ENCODE measurements at places on chromosomes 6 and 20.

GRCh38 chr20:38168791-38169589, 3.9 kb upstream of the TGM2 start:
- DNase-seq = peak; percentile 48

DNA sequence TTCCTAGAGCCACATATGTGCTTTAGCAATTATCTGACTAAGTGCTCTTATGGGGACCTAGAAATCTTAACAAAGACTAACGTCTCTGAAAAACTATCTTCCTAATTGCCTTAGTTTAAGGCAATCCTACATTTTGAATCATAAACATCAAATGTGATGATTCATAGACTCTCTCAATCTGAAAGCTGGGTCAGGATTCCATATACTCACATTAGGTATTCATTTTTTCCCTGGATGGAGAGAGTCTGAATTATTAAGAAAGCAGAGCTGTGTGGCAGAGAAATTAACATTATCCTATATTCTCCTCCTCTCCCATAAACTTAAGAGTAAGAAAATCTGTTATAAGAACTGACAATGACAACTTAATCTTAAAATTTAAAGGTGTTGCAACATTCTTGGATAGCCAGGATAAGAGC, 1.6 kb upstream of the PRL start:
- no peak for DNase-seq

DNA sequence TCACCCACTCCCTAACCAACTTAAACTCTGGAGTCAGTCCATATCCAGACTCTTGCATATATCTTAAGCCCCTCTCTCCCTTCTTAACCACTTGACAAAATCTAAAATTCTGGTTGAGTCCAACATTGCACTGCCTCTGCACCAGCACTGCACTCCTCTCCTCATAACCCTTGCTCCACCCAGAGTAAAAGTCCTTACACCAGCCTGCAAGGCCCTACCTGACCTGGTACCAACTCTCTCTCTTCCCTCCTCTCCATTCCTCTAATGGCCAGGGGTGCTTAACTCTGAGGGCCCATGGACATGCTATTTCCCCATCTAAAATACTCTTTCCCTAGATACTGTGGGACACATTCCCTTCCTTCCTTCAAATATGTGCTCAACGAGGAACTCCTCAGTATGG, 21.0 kb downstream of the STX7 start:
- no peak for DNase-seq

DNA sequence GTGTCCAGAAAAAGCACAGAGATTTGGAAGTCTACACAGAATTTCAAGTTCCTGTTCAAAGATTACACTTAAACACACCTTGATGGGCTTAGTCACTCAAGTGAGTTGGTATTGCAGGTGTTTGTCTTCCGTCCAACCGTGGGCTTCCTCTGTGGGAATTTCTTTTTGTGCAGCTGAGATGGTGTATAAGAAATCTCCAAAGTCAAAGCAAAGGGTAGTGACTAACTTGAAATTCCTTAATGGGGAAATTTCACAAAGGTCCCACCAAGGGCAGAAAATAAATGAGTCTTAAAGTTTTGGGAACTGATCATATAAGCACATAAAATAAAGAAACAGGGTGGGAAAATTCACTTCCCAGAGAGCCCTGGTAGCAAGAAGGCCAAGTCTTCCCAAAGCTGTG, 102.0 kb upstream of the TNFAIP3 start:
- no peak for DNase-seq

DNA sequence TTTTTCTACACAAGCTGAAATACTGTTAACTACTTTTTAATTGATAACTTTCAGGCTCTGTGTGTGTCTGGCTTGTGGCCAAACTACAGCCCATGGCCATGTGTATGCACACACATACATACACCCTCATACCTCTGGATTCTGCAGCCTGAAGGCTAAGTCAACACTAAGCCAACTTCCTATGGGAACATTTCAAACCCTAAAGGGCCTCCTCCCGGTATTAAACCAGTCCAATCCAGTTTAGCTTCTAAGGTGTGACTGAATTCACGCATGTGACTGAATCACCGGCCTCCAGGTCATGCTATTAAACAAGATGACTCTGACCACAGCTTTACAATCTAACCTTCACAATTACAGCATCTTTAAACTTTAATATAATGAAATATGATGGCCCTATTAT, 20.7 kb upstream of the DST start:
- DNase-seq = peak; percentile 56

DNA sequence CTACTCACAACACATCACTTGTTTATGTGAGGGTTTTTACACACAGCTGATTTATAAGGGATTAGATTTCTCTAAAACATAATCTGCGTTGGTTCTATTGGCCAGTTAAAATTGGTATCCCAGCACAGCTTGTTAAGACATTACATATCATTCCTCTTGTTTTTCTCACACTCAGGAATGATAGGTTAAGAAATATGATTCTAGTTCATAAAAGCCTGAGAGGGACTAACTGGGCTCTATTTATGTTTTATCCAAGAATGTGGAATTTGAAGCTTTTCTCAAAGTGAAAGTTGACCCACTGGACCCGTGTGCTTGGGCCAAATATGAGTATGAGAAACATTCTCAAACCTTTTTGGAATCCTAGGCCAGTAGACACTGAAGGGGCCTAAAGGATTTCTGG, 117.3 kb downstream of the TMEM170B start:
- peak; percentile 20 for DNase-seq

DNA sequence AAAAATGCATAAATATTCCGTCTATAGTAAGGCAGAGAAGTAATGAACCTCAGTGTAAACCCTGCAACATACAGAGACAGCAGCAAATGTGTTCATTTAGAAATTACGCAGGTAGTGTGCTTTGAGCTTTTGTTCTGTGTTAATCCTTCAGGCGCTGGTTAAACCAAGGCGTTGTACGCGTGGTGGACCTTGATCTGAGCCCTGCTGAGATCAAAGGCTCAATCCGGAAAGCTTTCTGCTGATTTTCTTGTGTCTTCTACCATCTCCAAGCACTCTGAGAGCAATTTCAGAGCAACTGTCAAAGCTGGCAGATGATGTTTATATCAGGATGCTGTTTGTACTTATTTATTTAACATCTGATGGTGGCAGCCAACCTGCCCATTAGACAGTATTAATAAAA, 382.8 kb downstream of the CDH26 start:
- no peak for DNase-seq

All from ELR (cell line).